ENCODE measurements at places on chromosomes 1 and 21.

- H3K36me3 ChIP-seq, result no peaks in the 10 kb centered on the region
- H3K4me3 ChIP-seq, result no peak overlapping the region
- H3K4me1 ChIP-seq, result no peaks in the 10 kb centered on the region
- H3K27me3 ChIP-seq, result no peaks in the 10 kb centered on the region
- no peak for DNase-seq
These were observed 132.4 kb upstream of the ZP4 start for GRCh38 chr1:238023137-238023536.

DNA sequence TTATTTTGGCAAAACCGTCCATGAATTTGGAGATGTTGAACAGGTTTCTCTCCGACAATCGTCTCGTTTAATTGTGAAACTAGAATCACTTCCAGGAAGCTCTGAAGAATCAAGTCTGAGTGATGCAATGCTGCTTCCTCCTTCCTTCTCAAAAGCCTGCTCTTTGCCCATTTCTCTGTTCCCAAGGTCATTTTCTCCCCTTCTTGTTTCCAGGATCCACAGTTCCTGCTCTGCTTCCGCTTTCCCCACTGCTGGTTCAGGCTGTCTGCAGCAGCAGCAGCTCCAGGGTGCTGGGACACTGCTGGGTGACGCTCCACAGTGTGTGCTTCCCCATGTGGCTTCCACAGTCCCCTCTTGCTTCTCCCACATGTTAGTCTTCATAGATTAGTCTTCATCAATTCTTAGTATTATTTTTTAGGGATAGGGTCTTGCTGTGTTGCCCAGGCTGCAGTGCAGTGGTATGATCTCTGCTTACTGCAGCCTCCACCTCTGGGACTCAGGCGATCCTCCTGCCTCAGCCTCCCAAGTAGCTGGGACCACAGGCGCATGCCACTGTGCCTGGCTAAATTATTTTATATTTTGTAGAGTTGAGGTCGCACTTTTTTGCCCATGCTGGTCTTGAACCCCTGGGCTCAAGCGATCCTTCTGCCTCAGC, 156.2 kb downstream of the DYRK1A start:
- H3K27me3 ChIP-seq, result no peaks in the 10 kb centered on the region
- H3K27ac ChIP-seq, result no peak overlapping the region
- peaks cover 9% of the 10 kb centered on the region for H3K36me3 ChIP-seq
- H3K4me1 ChIP-seq, result peaks cover 2% of the 10 kb centered on the region
- no peak overlapping the region for H3K4me3 ChIP-seq

DNA sequence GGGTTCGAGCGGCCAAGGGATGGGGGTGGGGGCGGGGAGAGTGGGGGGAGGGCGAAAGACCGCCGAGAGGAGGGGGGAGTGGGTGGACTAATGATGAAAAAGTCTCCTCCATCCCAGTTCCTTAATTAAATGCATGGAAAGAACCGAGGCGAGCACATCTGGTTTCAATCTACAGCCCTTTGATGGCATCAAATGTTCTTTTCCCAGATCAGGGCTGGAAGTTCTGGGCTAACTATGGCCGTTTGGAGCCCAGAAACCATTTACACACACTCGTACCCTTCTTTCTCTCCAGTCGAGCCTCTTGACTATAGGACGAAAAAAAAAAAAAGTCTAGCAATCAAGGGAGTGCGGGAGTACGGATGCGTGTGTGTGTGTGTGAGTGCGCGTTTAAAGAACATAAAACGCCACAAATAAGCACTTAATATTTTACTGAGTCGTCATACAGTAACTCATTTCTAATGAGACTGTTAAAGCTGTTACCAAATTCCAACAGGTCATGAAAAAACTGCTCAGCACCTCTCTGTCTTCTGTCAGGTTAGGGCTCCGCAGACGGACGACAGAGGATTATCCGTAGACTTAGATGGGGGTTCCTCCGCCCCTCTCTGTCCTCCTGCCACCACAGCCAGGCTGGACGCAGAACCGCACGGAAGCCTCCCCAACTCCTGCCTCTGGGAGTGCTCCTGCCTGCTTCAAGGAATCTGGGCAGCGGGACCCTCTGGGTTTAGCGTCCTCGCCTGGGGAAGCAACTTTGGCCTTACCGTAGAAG, 2.1 kb upstream of the PRRX1 start:
- no peak overlapping the region for H3K4me3 ChIP-seq
- H3K27ac ChIP-seq, result peak overlapping the region; percentile 25
- H3K4me1 ChIP-seq, result peaks cover 15% of the 10 kb centered on the region
- H3K27me3 ChIP-seq, result peaks cover 73% of the 10 kb centered on the region
- no peak for DNase-seq

DNA sequence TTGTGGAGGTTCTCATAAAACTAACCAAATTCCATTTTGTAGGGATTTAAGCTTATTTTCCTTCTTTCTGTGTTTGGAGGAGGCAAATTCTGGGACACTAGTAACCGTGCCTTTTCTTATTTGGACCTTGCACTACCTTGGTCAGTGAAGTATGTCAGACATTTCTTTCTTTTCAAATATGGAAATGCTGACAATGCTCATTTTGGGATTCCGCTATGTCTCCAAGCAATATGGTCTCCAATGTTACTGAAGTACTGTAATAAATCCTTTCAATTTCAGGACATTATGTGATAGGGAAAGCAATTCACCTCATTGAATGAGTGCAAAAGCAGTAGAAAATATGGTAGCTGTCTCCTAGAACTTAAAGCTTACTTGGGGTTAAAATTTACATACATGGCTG, 372.3 kb downstream of the HLX start:
- no peaks in the 10 kb centered on the region for H3K4me1 ChIP-seq
- no peaks in the 10 kb centered on the region for H3K36me3 ChIP-seq
- no peak overlapping the region for H3K27ac ChIP-seq
- H3K4me3 ChIP-seq, result no peak overlapping the region
- H3K27me3 ChIP-seq, result no peaks in the 10 kb centered on the region

DNA sequence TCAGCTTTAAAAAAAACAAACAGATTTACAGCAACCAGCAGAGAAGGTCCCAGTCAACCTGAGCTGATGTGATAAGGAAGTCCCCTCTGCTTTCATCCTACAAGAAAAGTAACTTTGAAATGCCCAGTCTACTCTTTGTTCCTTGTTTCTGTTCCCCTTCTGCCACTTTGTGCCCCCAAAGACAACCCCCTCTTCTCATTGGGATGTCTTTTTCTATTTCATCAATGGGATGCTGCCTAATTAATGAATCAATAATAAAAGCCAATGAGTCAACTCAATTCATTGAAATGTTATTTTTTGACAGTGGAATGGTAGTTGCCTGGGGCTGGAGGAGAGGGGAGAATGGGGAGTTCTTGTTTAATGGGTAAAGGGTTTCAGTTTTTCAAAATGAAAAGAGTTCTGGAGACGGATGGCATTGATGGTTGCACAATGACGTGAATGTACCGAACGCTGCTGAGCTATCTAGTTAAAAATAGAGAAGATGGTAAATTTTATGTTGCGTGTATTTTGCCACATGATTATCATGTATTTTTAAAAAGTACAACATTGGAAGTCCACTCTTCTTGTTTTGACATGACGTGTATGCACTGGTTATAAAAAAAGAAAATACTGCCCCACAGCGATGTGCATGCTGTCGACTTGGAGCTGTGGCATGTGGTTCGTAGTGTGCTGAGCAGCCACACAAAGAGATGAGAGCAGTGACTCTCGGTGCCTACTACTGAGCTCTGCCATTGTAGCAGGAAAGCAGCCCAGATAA, 22.4 kb upstream of the PADI2 start:
- no peaks in the 10 kb centered on the region for H3K36me3 ChIP-seq
- H3K27ac ChIP-seq, result peak overlapping the region; percentile 87
- peak overlapping the region; percentile 43 for H3K4me3 ChIP-seq
- peaks cover 37% of the 10 kb centered on the region for H3K4me1 ChIP-seq

DNA sequence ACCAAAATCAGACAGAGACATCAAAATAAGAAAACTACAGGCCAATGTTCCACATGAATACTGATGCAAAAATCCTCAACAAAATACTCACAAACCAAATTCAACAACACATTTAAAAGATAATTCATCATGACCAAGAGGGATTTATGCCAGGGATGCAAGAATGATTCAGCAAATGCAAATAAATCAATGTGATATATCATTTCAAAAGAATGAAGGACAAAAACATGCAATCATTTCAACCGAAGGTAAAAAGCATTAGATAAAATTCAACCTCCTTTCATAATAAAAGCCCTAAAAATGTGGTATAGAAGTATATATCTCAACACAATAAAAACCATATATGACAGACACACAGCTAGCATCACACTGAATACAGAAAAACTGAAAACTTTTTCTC, 81.5 kb upstream of the LYPLAL1 start:
- no peak for DNase-seq
- no peak overlapping the region for H3K4me3 ChIP-seq

GRCh38 chr1:193629875-193630274, 443.5 kb upstream of the B3GALT2 start:
- H3K4me1 ChIP-seq, result no peaks in the 10 kb centered on the region
- H3K4me3 ChIP-seq, result no peak overlapping the region
- H3K36me3 ChIP-seq, result no peaks in the 10 kb centered on the region
- H3K27ac ChIP-seq, result no peak overlapping the region

GRCh38 chr1:83548311-83548710, 450.6 kb downstream of the TTLL7 start:
- no peaks in the 10 kb centered on the region for H3K4me1 ChIP-seq
- H3K27me3 ChIP-seq, result no peaks in the 10 kb centered on the region
- no peaks in the 10 kb centered on the region for H3K36me3 ChIP-seq

- H3K4me1 ChIP-seq, result peaks cover 6% of the 10 kb centered on the region
- no peak for DNase-seq
- H3K4me3 ChIP-seq, result no peak overlapping the region
These were observed 14.9 kb upstream of the SSBP3 start for GRCh38 chr1:54421101-54421504.

- H3K4me1 ChIP-seq, result peaks cover 81% of the 10 kb centered on the region
- H3K36me3 ChIP-seq, result no peaks in the 10 kb centered on the region
- DNase-seq, result peak; percentile 38
- H3K4me3 ChIP-seq, result peak overlapping the region; percentile 78
These were observed 19.0 kb downstream of the BTG2 start for GRCh38 chr1:203324105-203325025.

- H3K27me3 ChIP-seq, result no peaks in the 10 kb centered on the region
- peak within 1 kb of the TSS; percentile 98 for H3K27ac ChIP-seq
- DNase-seq, result peak; percentile 68
- H3K4me1 ChIP-seq, result peaks cover 10% of the 10 kb centered on the region
These were observed at the start of gene EXTL2 for GRCh38 chr1:100894603-100895539. Gene EXTL2 (minus strand): TSS chr1:100894842. CDS start chr1:100888757, 6,085 bp downstream.

All from stimulated activated naive B cell treated with anti-CD40 and anti-IgM and Interleukin-4, amounts not matched to agents 10 μg/mL and 1 μg/mL and 100 μg/mL, for 72 hours (primary cell).